ENCODE measurements at places on chromosomes 5 and 9.
A peak's percentile ranks its signal among the peaks of the same experiment; 100 is the strongest.

- no peak for DNase-seq
Measured at GRCh38 chr5:57067597-57067924, 106.3 kb upstream of the GPBP1 start.

DNA sequence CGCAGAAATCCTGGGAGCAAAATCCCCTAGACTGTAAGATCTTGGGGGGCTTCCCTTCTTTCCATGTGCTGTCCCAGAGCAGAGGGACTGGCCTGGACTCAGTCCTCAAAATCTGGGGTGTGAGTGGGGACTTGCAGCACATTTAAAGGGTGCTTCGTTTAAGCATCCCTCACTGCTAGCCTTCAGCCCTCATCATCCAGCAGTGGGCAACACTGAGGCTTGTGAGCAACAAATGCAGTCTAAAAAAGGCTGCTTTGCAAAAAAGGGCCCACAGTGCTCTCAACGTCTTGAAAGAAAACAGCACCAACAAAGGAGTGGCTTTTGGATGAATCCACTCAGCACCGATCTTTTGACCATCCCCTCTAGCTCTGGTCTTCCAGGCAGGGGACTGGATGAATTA lies 128.3 kb upstream of the TBC1D2 start:
- no peak for DNase-seq

- DNase-seq: no peak
Measured at GRCh38 chr9:23413541-23413940, 412.5 kb downstream of the ELAVL2 start.

DNA sequence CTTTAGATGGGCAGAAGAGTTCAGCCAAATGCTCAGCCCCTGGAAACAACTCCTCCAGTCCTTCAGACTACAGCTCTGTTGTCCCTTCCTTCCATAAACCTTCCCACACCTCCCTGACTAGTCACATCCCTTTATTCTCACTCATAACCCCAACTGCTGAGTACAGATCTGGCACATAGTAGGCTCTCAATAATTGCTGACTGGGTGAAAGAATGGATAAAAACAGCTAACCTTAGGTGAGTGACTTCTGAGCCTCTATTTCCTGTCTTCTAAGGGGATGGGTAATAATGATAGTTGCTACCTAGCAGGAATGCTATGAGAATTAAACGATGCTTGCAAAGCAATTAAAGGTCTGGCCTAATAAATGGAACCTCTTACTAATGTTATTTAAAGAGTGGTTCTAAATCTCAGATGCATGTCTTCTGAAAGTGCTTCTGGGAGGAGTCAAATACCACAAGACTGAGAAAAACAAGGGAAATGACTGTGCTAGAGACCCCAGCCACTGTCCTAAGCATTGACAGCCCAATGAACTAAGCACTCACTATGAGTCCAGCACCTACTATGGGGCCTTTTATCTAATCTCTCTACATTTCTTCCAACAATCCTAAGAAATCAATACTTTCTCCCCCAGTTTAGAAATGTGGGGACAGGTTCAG lies 2.5 kb upstream of the NR6A1 start:
- no peak for DNase-seq

GRCh38 chr9:34592895-34593601 lies 3.5 kb upstream of the CNTFR start:
- no peak for DNase-seq

DNA sequence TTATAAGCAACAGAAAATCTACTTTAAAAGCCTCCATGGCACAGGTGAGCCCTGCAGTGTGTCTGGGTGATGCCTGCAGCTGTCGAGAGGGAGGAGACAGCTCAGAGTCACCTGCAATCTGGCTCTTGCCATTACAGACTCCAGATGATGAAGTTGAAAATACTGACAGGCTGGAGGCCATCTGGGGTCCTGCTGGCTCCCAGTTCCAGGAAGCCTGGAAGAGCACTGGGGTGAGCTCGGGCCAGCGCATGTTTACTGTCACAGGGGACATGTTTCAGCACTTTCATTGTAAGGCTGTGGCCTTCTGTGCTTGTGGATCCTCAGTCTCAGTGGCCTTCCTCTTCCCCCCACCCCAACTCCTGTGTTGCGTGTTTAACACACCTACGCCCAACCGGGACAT lies 28.4 kb downstream of the CEL start:
- DNase-seq: no peak

- peak; percentile 76 for DNase-seq
Measured at GRCh38 chr9:76704593-76705204, 59.5 kb upstream of the PCA3 start.

DNA sequence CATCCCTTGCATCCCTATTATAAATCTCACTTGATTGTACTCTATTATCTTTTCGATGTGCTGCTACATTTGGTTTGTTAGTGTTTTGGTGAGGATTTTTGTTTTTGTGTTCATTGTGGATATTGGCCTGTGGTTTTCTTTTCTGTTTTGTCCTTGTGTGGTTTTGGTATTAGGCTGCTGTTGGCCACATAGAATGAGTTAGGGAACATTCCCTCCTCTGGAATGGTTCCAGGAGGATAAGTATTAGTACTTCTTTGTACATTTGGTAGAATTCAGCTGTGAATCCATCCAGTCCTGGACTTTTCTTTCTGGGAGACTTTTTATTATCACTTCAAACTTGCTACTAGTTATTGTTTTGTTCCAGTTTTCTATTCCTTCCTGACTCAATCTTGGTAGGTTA lies 287.2 kb downstream of the CWC27 start:
- DNase-seq: no peak

- DNase-seq: no peak
Measured at GRCh38 chr5:148909040-148909439, 82.6 kb downstream of the ADRB2 start.

GRCh38 chr5:81232464-81233079 lies 550 bp upstream of the CKMT2 start:
- no peak for DNase-seq

- no peak for DNase-seq
Measured at GRCh38 chr5:146967646-146968045, 89.1 kb upstream of the PPP2R2B start.

All from NCI-H460 (cell line).